ENCODE measurements at places on chromosomes 7 and 10. TPM values are rescaled to one million over a fixed set of nuclear protein-coding genes. Genes with fewer than 3 reads are reported as not detected.

Gene VGF
- 0.14 TPM for total RNA-seq

Gene SEC31B
- 0.42 TPM for total RNA-seq

Gene HOXA9
- total RNA-seq = not detected

Gene AKR1B15
- 0.21 TPM for total RNA-seq

Measured in airway epithelial cell (primary cell).